ENCODE measurements at places on chromosomes 5 and 9.

DNA sequence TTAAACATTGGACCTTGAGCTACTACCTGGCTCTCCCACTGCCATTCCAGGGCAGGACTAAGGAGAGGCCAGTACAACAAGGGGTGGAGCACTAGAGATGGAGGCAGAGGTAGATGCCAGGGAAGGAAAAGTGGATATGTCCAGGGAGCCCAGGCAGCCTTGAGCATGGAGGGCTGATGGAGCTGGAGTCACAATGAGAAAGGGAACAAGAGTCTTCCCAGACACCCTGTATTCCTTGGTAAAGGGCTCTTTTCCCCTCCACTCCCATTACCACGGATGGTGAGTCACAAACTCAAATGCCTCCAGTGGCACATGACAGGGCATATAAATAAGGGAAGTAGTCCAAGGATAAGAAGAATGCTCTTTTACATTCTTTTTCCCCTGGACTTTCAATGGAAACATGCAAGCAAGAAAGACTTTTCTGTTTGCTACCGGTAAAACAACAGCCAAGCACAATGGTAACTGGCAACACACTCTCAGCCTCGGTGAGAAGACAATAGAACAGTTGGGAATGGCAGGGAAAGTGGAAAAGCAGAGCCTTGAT lies 16.7 kb downstream of the ERAP1 start:
- DNase-seq, result no peak

DNA sequence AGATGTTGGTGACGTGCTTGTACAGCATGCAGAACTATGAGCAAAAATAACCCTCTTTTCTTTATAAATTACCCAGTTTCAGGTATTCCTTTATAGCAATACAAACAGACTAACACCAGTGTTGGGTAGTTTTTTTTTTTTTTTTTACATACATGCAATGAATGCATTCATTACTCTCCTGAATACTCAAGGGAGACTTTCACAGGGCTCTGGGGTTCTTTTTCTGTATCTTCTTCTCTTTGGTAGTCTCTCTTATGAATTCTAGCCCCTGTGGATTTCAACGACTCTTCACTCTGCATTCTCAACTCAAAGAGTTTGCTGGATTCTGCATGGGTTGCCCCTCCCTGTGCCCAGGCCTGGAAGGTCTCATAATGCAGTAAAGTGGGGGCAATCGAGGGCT lies 27.8 kb downstream of the PTTG1 start:
- no peak for DNase-seq

- no peak for DNase-seq
These were observed 140.8 kb upstream of the MTAP start for GRCh38 chr9:21661626-21662025.

GRCh38 chr5:77568082-77568481 lies 70.4 kb downstream of the OTP start:
- no peak for DNase-seq

Measured in T-helper 2 cell (primary cell).